Smooth muscle cell of the coronary artery (primary cell): ENCODE measurements at places on chromosomes 11 and 22. TPM values are rescaled to one million over a fixed set of nuclear protein-coding genes. Genes with fewer than 3 reads are reported as not detected.

Gene MIAT
- total RNA-seq: 0.94 and 1.2 TPM in 2 replicates

Gene ESAM
- total RNA-seq: 0.23 and 3.8 TPM in 2 replicates

Gene ACTN3
- total RNA-seq: under 0.01 and 0.12 TPM in 2 replicates

Gene VPS37C
- total RNA-seq: 4.2 and 4.8 TPM in 2 replicates

Gene IRAG1
- total RNA-seq: 3.6 and 4.8 TPM in 2 replicates

Gene C11orf87
- total RNA-seq: under 0.01 TPM in 1 of 2 replicates, not detected in the other

Gene OSBP2
- total RNA-seq: 0.45 and 9.5 TPM in 2 replicates

Gene MED17
- total RNA-seq: 17.5 and 18.7 TPM in 2 replicates

Gene MLC1
- total RNA-seq: under 0.01 and 1.9 TPM in 2 replicates

Gene SMTNL1
- not detected in 2 replicates for total RNA-seq

Gene NELL1
- not detected in 2 replicates for total RNA-seq

Gene C11orf42
- not detected in 2 replicates for total RNA-seq

Gene MAPK11
- 4.1 and 4.3 TPM in 2 replicates for total RNA-seq

Gene KDM4D
- total RNA-seq: 0.23 and 0.60 TPM in 2 replicates

Gene MFRP
- under 0.01 TPM in 1 of 2 replicates, not detected in the other for total RNA-seq

Gene OR5L2
- total RNA-seq: not detected in 2 replicates

Gene CALCA
- total RNA-seq: not detected in 2 replicates

Gene SART1
- total RNA-seq: 59.2 and 75.6 TPM in 2 replicates

Gene P2RY6
- 0.12 and 5.9 TPM in 2 replicates for total RNA-seq

Gene TNNT3
- 0.15 and 0.70 TPM in 2 replicates for total RNA-seq

Gene NRIP3
- 3.7 and 8.7 TPM in 2 replicates for total RNA-seq

Gene FOLR3
- total RNA-seq: 5.5 TPM in 1 of 2 replicates, not detected in the other

Gene SEPTIN5
- total RNA-seq: 55.8 and 56.9 TPM in 2 replicates
